ENCODE measurements at places on chromosomes 1 and 21.

- DNase-seq, result no peak
These were observed 120.3 kb upstream of the TMPRSS2 start for GRCh38 chr21:41628256-41628655.

DNA sequence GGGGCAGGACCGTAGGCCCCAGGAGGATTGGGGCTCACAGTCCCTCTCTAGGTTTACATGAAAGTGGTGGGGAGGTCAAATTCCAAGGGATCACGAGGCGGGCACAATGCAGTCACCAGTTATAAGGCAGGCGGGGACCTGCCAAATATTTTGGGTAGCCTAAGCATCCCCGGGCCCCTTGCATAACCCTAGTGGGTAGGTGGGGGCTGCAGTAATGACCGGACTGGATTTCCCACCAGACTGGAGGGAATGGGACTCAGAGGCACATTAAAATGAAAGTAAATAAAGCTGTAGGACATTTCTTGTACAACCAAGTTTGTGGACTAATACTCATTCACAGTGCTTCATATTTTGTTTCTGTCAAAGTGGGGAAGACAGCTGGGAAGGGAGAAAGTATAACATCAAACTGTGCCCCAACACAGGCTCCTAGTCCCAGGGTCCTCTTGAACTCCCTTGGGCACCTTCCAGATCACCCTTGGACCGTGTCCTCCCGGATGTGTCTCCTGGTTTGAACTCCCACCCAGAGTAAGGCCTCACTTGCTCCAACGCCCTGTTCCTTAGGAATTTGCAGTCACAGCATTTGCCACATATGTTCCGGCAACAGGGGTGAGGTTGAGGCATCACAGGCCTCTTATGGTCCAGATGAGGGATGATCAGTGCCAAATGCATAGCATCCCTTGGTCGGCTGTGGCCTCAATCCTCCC lies 28.4 kb upstream of the KIAA0040 start:
- no peak for DNase-seq

DNA sequence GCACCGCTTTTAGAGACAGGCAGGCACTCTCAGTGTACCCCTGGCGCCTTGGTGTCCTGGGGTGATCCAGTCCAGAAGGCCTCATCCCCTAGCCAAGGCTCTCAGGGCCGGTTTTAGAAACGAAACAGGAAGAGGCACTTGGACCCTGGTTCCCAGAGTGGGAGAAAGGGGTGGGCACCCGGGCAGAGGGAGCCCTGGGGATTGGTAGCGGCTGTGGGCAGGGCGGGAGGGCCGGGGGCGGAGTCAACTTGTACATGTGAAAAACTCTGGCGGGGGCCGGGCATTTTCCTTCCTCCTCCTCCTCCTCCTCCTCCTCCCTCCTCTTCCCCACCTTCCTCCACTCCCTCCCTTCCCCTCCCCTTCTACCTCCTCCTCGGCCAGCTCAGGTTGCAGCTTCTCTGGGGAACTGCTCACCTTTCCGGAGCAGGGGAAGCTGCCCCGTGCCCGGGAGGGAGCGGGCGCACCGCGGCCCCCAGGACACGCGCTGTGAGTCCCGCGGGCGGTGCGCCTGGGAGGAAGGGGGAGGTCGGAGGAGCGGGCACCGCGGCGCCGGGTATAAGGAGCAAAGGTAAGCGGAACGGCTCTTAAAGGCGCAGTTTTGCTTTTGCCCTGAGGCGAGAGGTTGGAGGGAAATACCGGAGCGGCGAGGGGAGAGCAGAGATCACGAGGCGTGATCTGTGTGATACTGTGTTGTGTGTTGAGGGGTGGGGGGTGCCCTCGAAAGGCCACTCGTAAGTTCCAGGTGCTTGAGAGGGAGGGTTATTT lies at the start of gene CDK18:
TSS of gene CDK18 (plus strand) at position 359 of the 765 bp plus-strand sequence. CDS start 18,499 bp downstream, outside the sequence.
- DNase-seq, result peak; percentile 32

- DNase-seq, result no peak
These were observed 459 bp downstream of the CAPZB start for GRCh38 chr1:19484798-19485361.

Measured in stimulated activated CD4-positive, alpha-beta T cell treated with anti-CD3 and anti-CD28 coated beads, Interleukin-4, amount 100 ng/mL, for 24 hours (primary cell).